ENCODE measurements at places on chromosomes 4 and X. TPM values are rescaled to one million over a fixed set of nuclear protein-coding genes. Genes with fewer than 3 reads are reported as not detected.

The GRPR gene
- total RNA-seq = under 0.01 TPM

The GC gene
- total RNA-seq = not detected

The MAGEA4 gene
- total RNA-seq = not detected

The ASB12 gene
- 0.17 TPM for total RNA-seq

The TMEM31 gene
- total RNA-seq = not detected

The CYBB gene
- not detected for total RNA-seq
